ENCODE measurements at places on chromosomes 6 and 20.

DNA sequence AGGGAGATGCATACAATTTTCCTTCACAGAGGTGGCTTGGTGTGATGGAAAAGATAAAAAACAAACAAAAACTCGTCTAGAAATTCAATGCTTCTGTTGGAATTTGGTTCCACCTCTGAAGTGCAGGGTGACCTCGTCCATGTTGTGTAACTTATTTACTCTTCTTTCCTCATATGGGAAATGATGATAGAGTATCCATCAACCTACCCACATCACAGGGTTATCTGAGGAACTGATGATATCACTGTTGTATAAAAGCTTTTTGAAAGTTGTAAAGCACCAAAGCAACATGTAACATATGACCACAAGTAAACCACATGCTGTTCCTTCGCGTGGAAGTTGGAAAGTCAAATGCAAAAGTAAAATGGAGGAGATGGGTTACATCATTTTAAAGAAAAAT lies 212.0 kb upstream of the SGK1 start:
- no peak for DNase-seq

- no peak for DNase-seq
Measured at GRCh38 chr20:62159839-62160238, 16.3 kb downstream of the SS18L1 start.

GRCh38 chr20:31607640-31608250 lies 2.7 kb downstream of the ID1 start:
- DNase-seq = no peak

GRCh38 chr20:37995856-37996605 lies 37.2 kb downstream of the TTI1 start:
- DNase-seq = no peak

DNA sequence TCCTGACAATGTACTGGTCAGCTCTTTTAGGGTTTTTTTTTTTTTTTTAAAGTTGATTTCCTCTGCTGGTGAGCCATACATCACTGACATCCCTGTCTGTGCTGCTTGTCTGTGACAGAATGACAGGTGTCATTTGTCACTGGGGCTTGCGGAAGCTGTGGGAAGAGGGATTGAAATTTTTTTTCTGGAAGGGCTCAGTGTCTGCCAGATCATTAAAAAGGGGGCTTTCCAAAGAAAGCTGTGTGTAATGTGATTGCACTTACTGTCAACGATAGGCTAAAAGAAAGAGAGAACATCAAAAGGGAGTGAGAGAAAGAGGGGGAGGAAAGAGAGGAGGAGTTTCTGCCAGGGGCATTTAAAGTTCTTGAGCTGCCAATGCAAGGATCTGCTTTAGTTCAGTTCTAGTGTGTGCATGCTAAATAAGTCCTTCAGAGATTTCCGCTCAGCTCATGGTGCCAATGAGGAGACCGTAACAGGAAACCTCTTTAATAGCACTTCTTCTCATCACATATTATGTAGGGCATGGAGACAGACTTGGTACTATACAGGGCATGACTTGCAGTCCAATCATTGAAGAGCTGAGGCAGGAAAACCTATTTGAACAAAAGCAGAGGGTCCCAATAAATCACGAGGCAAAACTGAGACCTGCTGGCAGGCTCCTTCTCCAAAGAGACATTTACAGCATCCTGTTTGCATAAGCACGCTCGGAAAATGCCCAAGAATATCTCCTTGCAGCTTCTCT lies 177.2 kb downstream of the TSHZ2 start:
- peak; percentile 8 for DNase-seq

- no peak for DNase-seq
Measured at GRCh38 chr6:40732878-40733277, 145.7 kb upstream of the LRFN2 start.
